H9 (cell line): ENCODE measurements at places on chromosomes 7 and 10.
A peak's percentile ranks its signal among the peaks of the same experiment; 100 is the strongest.

DNA sequence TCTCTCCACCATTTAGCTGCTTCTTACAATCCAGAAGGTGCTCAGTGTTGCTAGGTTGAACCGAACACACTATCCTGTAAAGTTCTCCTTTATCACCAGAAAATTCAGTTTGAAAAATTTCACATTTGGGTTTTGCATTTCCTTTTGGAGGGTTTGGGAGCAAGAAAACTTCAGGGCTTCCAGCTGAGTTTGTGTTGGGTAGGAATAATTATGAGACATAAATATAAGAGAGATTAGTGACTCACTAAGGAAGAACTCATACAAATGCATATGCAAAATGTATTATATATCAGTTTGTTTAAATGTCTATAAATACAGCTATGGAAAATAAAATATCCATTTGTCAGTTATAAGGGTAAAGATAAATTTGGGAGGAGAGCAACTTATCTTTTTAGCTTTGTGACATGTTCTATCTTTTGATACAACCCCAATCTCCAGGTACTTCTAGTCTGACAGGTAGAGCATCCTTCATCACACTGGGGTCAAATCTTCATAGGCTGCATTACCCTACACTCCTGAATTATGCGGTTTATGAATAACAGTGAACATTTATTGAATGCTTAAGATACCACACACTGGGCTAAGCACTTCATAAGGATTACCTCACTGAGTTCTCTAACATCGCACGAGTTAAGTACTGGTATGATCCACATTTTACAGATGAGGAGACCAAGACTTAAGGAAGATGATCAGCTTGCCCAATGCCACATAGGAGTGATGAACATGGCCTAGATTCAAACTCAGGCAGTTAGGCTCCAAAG is 304.4 kb downstream of the SORCS1 start:
- DNase-seq = no peak
- H3K36me3 ChIP-seq = peaks cover 6% of the 10 kb centered on the region; the same call in 1 of the 2 replicates
- peaks cover 2% of the 10 kb centered on the region; the same call in 1 of the 2 replicates for H3K4me1 ChIP-seq
- no peaks in the 10 kb centered on the region for H3K27me3 ChIP-seq
- no peak overlapping the region for H3K27ac ChIP-seq

DNA sequence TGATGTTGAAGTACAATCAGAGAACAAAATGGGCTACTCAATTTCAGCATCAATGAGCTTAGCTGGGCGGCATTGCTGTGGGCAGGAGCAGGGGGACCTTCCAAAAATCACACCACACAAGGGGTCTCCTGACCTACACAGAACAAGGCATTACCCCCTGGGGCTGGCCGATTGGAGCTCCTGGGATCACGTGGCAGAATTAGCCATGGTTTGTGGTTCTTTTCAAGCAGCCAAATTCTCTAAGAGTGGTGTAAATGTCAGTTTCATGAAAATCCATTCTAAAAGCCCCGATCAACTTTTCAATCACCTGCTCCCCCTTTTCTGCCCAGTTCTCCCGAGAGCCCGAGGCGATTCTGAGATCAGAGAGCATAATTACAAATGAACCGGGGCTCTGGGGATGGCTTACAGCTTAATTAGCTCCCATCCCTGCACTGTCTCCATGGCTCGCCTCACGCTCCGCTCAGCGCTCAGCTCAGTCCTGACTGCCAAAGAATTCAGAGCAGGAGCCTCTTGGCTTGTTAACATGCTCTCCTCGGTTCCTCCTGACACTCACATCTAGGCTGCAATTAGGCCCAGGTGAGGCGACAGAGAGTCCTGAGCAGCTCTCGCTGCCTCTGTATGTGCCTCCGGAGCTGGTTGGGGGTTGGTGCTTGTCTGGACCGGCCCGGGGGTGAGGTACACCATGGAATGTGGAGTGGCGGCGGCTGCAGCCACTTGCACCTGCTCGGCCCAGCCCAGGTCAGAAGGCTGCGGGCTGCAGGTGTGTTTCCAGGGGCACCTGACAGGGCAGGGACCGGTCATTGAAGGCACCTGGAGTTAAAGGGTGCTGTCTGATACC is 111.8 kb downstream of the WDR11 start:
- no peaks in the 10 kb centered on the region for H3K36me3 ChIP-seq
- DNase-seq = peak; percentile 80
- no peaks in the 10 kb centered on the region for H3K27me3 ChIP-seq
- peaks cover 2% of the 10 kb centered on the region; the same call in 1 of the 2 replicates for H3K4me1 ChIP-seq
- H3K4me3 ChIP-seq = no peak overlapping the region
- H3K27ac ChIP-seq = no peak overlapping the region

- no peak overlapping the region for H3K27ac ChIP-seq
- H3K4me1 ChIP-seq = peaks cover 3% of the 10 kb centered on the region; the same call in 1 of the 2 replicates
- H3K27me3 ChIP-seq = no peaks in the 10 kb centered on the region
- no peak overlapping the region for H3K4me3 ChIP-seq
Observed at GRCh38 chr7:39252916-39253315, 275.2 kb downstream of the POU6F2 start.

DNA sequence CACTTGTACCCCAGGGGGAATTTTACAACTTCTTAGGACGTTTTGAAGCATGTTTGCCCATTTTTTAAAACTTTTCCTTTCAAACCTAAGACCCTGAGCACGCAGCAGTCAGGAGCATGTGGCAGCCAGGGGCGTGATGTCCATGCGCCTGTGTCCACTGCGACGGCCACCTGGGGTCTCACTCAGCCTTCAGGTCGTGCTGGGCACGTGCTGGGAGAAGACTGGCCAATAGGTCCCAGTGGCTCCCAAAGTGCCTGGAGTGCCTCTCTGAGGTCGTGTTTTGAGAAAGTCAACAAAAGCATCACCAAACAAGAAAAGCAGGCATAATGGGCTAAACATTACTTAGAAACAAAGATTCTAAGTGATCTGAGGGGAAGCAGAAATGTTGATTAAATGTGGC is 14.8 kb downstream of the LRRC27 start:
- no peak overlapping the region for H3K4me3 ChIP-seq
- peaks cover 4% of the 10 kb centered on the region; the same call in 1 of the 2 replicates for H3K36me3 ChIP-seq
- no peak overlapping the region for H3K27ac ChIP-seq
- no peaks in the 10 kb centered on the region for H3K27me3 ChIP-seq
